Stimulated activated CD8-positive, alpha-beta memory T cell treated with anti-CD3 and anti-CD28 coated beads, Interleukin-12 subunit alpha, Interleukin-12 subunit beta, amount 100 ng/mL, for 4 hours (primary cell): ENCODE measurements at places on chromosomes 4 and X.

- no peak for DNase-seq
These were observed 68.5 kb downstream of the EFNB1 start for GRCh38 chrX:68897118-68897945.

GRCh38 chr4:1985780-1986577 lies 22.8 kb downstream of the NELFA start:
- no peak for DNase-seq

- no peak for DNase-seq
These were observed 112.8 kb upstream of the PITX2 start for GRCh38 chr4:110735686-110736085.

- no peak for DNase-seq
These were observed 11.1 kb upstream of the IL1RAPL1 start for GRCh38 chrX:28576117-28576516.

GRCh38 chrX:72294497-72294896 lies 11.2 kb downstream of the CITED1 start:
- DNase-seq, result no peak

- DNase-seq, result no peak
These were observed 6.8 kb upstream of the CLCN5 start for GRCh38 chrX:49915361-49916222.

- no peak for DNase-seq
These were observed 54.2 kb upstream of the GRID2 start for GRCh38 chr4:92249541-92249940.

GRCh38 chrX:110087485-110088356 lies 84.8 kb downstream of the TMEM164 start:
- no peak for DNase-seq

DNA sequence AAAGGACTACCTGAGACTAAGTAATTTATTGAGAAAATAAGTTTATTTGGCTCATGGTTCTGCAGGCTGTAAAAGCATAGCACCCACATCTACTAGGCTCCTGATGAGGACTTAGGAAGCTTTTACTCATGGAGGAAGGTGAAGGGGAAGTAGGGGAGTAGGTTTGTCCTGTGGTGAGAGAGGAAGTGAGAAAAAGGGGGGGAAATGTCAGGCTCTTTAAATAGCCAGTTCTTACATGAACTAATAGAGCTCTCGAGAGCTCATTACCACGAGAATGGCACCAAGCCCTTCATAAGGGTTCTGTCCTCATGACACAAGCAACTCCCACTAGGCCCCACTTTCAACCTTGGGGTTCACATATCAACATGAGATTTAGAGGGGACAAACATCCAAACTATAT lies 125.5 kb upstream of the NRK start:
- DNase-seq, result no peak

DNA sequence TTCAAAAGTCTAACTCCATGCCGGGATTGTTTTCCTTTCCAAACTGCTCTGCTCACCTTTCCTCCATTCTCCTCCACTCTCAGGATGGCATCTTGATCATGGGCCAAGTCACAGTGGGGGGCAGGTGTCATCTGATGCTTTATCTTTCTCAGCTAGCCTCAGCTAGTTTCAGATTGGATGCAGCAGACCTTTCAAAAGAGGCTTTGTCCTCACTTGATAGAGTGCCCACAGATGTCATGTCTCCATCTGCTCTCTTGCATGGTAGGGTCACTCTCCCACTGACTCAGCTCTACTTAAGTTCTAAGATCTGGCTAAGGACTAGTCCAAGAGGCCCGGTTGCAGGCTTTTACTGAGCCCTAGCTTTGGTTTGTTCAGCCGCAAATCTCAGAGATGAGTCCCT lies 341.8 kb upstream of the GALNT7 start:
- no peak for DNase-seq

- no peak for DNase-seq
These were observed 840.7 kb downstream of the DMD start for GRCh38 chrX:32370456-32371205.

DNA sequence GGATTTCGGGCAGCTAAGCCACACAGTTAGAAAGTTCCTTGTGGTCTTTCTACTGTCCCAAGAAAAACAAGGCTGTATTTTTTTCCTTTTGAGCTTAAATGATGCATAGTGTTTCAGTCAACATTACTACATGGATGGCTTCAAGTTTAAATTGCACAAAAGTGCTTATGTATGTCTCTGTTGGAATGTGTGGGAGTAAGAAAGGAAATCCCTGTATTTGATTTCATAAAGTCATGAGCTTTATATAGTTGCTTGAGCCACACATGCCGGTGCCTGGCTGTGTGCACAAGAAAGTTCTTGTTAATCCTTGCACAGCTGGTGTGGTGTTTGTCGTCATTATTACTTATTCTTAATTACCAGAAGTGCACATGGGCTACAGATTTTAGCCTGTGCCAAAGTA lies 262.2 kb downstream of the ARHGAP10 start:
- DNase-seq, result no peak

DNA sequence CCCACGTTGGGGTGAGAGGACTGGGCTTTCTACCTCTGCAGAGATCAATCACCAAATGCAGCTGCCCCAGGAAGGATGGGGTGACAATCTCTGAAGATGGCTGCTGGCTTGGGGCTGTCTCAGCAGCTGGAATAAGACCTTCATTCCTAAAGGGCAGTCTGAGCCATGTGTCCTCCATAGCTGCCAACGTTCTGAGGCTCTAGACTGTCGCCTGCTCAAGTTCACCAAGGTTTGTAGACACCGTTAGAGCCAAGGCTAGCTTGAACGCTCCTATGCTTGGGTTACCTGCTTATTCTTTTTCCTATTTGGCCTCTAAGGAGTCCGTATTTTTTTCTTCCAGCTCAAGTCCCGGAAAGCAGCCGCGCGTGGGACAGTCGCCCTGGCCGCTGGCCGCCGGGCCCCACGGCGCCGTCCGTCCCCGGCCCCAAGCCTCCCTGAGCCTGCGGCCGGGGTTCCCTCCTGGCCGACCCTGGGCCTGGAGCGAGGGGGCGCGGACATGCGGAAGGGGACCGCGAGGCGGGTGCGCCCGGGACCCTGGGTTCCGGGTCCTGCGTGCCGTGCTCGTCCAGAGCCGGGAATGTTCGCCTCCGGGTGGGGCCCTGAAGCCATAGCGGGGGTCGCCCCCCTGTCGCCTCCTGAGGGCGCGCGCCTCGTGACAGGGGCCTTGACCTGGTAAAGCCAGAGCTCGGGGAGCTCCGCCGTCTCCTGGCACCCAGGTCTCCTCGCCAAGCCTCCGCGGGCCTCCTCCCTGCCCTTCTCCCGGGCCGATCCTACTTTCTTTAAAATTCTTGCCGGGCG lies 23.3 kb downstream of the MRFAP1 start:
- no peak for DNase-seq
